ENCODE measurements at places on chromosomes 6 and 20.

- DNase-seq, result no peak
Measured at GRCh38 chr6:118708055-118708454, 56.7 kb upstream of the CEP85L start.

- no peak for DNase-seq
Measured at GRCh38 chr6:153099636-153100035, 31.4 kb downstream of the RGS17 start.

GRCh38 chr6:54252916-54253315, 55.3 kb upstream of the TINAG start:
- DNase-seq, result no peak

- DNase-seq, result no peak
Measured at GRCh38 chr20:5033566-5033965, 32.3 kb upstream of the SLC23A2 start.

- DNase-seq, result no peak
Measured at GRCh38 chr20:32439132-32439829, 81.2 kb downstream of the ASXL1 start.

DNA sequence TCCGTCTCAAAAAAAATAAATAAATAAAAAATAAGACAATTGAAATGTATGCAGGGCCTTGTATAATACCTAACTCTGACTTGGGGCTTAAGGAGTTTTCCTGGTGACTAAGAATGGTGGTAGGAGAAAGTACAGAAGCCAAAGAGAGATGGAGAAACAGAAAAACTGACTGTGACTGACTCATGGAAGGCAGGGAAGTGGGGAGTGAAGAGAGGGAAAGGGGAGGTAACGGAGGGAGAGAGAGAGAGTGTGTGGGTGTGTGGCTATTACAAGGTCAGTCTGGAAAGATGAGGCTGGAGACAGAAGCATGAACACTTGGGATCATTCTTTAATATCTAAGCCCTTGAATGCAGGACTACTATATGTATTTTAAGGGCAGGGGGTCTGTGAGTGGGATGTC, 38.5 kb downstream of the SNRNP48 start:
- DNase-seq, result no peak

DNA sequence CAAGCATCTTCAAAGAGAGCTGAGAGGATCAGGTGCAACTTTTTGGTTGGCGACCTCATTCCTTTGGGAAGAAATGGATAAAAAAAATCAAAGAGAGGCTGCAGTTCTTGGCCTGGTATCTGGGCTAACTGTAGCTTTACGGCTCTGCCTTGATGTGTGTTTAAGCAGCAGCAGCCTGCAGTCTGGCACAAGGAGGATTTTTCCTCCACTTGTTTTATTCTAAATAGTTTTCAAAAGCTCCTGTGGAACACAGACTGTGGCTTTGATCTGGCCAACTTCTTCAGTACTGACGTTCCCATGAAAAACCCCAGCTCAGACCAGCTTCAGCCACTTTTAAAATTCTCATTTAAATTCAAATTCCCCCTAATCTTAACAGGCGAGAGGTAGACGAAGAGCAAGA, 137.3 kb downstream of the HDGFL1 start:
- no peak for DNase-seq

DNA sequence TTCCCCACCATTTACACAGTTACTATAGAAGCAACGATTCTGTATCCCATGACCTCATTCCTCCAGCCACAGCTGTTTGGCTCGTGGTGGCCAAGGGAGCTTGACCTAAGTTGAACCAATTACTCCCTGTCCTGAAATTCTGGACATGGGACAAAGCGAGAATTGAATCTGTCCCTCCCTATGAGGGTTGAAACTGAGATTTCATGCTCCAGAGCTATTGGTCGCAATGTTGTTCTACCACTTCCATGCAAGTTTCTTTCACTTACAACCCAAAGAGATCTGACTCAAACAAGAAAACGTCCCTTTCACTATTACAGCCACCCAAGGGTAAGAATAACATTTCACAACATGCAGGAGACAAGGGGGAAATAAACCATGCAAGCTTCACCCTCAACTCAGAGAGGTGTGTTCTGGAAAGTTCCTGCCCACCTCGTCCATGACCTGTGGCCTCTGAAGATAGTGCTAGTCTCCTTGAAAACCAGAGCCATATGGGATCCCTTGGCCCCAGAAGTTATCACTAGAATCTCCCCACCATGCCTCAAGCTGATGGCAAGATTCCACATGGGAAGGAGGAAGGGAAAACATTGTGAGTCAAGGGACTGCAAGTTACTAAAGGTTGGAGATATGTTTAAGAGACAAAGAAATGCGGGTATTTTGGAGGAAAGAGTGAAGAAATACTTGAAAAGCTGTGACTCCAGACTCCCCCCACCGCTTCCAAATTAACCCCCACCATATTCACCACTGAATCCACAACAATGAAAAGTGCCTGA, 74.5 kb upstream of the SRSF6 start:
- DNase-seq, result no peak
